ENCODE measurements at places on chromosomes 3 and 15. TPM values are rescaled to one million over a fixed set of nuclear protein-coding genes. Genes with fewer than 3 reads are reported as not detected.

CASR gene
- total RNA-seq = 1.5 TPM

SHC4 gene
- total RNA-seq = not detected

BCHE gene
- 9.2 TPM for total RNA-seq

LRRC31 gene
- total RNA-seq = 0.49 TPM

FBXW12 gene
- total RNA-seq = 0.33 TPM

SLC15A2 gene
- total RNA-seq = 13.2 TPM

TRH gene
- 0.22 TPM for total RNA-seq

DHX30 gene
- 58.4 TPM for total RNA-seq

TRPM1 gene
- not detected for total RNA-seq

CATSPER2 gene
- 10.1 TPM for total RNA-seq

ZNF660 gene
- total RNA-seq = 4.3 TPM

PLA2G4F gene
- not detected for total RNA-seq

- H3K4me3 ChIP-seq = peak overlapping the region; percentile 92
- H3K4me1 ChIP-seq = peaks cover 47% of the 10 kb centered on the region
- no peak for DNase-seq
- no peaks in the 10 kb centered on the region for H3K27me3 ChIP-seq
- H3K36me3 ChIP-seq = no peaks in the 10 kb centered on the region
Observed at GRCh38 chr3:12663401-12663935, 449 bp downstream of the RAF1 start.

DNA sequence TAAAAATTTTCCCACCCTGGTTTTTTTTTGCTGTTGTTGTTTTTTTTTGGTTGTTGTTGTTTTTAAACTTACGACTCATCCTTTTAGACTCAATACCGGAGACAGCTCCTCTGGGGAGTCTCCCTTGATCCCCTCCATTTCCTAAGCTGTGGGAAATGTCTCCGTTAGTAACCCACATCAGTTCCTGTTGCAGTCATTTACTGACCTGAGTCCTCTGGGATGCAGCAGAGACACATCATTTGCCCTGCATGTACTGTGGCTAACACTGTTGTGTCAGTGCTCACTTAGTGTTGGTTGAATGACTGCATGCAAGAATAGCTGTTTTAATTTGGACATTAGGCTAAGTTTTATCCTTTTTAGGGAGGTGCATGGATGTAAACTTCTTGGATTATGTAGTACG, 83.8 kb downstream of the MBNL1 start:
- H3K27me3 ChIP-seq = no peaks in the 10 kb centered on the region
- no peak overlapping the region for H3K4me3 ChIP-seq
- DNase-seq = no peak
- no peak overlapping the region for H3K27ac ChIP-seq

DNA sequence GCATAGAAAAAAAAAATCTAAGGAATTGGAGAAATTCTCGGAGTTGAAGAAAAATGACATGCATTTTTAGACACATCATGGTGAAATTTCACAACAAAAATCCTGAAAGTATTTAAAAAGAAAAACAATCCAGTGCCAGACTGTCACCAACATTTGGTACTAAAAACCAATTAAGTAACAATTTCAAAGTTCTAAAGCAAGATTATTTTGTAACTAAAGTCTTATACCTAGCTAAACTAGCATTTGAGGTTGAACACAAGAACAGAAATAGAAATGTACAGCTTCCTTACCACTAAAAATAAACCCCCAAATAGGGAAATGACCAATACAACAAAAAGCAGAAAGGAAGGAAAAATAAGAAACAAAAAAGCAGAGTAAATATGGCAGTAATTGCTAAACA, 11.9 kb downstream of the TOMM70 start:
- H3K4me3 ChIP-seq = no peak overlapping the region
- no peak overlapping the region for H3K27ac ChIP-seq
- peaks cover 3% of the 10 kb centered on the region for H3K4me1 ChIP-seq
- peaks cover 16% of the 10 kb centered on the region for H3K36me3 ChIP-seq

GRCh38 chr3:64351713-64352638, 126.7 kb upstream of the PRICKLE2 start:
- H3K27ac ChIP-seq = peak overlapping the region; percentile 24
- H3K4me1 ChIP-seq = no peaks in the 10 kb centered on the region
- no peak overlapping the region for H3K4me3 ChIP-seq
- H3K27me3 ChIP-seq = no peaks in the 10 kb centered on the region
- no peaks in the 10 kb centered on the region for H3K36me3 ChIP-seq

GRCh38 chr3:180116658-180117057, 79.9 kb upstream of the PEX5L start:
- no peaks in the 10 kb centered on the region for H3K36me3 ChIP-seq
- DNase-seq = no peak
- H3K4me1 ChIP-seq = no peaks in the 10 kb centered on the region

DNA sequence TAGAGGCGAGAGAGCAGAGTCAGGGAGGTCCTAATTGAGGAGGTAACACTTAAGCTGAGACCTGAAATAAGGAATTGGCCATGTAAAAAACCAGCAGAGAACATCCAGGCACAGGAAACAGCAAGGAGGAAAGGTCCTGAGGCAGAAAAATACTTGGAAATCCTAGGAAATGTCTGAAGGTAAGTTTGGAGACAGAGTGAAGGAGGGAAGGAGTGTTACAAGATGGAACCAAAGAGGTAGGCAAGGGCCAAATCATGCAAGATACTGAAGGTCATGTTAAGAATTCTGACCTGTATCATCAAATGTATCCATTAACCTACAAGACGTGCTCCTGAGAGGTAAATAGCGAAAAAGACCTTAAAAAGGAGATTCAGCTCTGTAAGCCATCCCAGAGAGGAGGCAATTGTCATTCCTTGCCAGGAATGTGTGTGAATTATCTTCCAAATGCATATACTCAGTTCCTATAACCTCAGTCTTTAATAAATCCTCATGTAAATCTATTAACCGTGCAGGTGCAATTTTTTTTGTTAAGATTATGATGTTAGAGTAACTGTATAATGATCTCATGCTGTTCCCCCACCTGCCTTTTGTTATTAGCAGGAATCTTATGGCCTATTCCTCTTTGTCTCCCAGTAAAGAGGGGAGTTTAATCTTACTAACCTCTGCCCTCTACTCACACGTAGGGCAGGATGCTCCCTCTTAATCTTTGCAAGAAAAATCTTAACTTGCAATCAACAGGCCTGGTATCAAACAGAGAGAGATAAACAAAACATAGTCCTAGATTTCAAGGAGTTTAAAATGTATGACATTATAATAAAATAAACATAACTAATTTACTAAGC, 166.9 kb downstream of the ULK4 start:
- DNase-seq = no peak
- H3K27ac ChIP-seq = no peak overlapping the region
- no peak overlapping the region for H3K4me3 ChIP-seq
- no peaks in the 10 kb centered on the region for H3K4me1 ChIP-seq
- H3K36me3 ChIP-seq = no peaks in the 10 kb centered on the region
- no peaks in the 10 kb centered on the region for H3K27me3 ChIP-seq

DNA sequence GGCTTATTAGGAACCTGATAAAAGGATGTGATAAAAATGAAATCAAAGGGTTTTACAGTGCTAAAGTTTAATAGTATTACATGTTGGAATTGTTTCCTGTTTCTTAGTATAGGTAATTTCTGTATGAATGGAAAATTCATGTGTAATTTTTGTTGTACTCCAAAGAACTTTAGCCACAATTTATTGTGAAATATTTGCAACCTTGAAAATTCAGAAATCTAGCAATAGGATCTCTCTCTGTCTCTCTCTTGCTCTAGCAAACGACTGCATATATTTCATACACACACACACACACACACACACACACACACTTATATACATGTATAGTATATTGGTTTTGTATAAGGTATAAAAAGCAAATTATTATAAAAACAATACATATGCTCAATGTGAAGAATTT, 59.6 kb downstream of the PIAS1 start:
- no peaks in the 10 kb centered on the region for H3K36me3 ChIP-seq
- peak overlapping the region; percentile 32 for H3K4me3 ChIP-seq
- DNase-seq = no peak
- H3K27ac ChIP-seq = peak overlapping the region; percentile 40
- H3K27me3 ChIP-seq = no peaks in the 10 kb centered on the region
- peaks cover 64% of the 10 kb centered on the region for H3K4me1 ChIP-seq

DNA sequence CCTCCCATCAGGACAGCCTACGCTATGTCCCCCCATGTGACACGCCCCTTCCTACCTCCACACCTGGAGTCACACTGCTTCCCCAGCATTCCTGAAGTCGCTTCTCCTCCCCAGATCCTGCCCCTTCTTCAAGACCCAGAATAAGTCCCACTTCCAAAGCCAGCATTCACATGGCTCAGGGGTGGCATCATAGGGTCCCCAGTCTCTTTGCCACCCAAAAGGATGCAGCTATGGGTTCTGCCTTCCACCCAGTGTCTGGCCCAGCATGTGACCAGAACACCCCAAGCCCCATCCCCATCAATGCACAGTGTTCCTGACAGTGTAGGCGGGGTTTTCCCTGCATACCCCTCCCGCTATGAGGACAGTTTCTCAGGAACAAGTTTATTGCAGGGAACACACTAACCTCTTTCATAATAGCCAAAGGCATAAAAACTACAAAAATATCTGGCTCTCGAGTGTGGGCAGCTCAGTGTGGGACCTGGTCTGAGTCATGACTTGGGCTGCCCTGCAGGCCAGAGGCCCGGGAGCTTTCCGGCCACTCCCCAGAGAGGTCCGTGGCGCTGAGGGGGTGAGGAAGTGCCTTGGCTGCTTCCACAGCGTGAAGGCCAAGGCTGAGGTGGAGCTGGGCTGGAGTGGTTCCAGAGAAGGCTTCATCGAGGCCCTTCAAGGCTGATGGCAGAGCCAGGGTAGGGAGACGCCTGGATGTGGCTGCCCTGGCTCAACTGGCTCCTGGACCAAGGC, 5.8 kb downstream of the ISLR start:
- H3K27me3 ChIP-seq = no peaks in the 10 kb centered on the region
- peak; percentile 81 for DNase-seq
- H3K36me3 ChIP-seq = no peaks in the 10 kb centered on the region
- peak overlapping the region; percentile 51 for H3K27ac ChIP-seq

GRCh38 chr15:88702983-88703382, 64.2 kb downstream of the ISG20 start:
- no peak overlapping the region for H3K27ac ChIP-seq
- no peaks in the 10 kb centered on the region for H3K36me3 ChIP-seq
- peaks cover 20% of the 10 kb centered on the region for H3K4me1 ChIP-seq
- no peak for DNase-seq
- H3K4me3 ChIP-seq = no peak overlapping the region
- H3K27me3 ChIP-seq = peaks cover 3% of the 10 kb centered on the region

GRCh38 chr3:16723978-16724377, 118.8 kb upstream of the DAZL start:
- no peak for DNase-seq
- H3K4me3 ChIP-seq = no peak overlapping the region
- H3K4me1 ChIP-seq = no peaks in the 10 kb centered on the region
- no peaks in the 10 kb centered on the region for H3K27me3 ChIP-seq

DNA sequence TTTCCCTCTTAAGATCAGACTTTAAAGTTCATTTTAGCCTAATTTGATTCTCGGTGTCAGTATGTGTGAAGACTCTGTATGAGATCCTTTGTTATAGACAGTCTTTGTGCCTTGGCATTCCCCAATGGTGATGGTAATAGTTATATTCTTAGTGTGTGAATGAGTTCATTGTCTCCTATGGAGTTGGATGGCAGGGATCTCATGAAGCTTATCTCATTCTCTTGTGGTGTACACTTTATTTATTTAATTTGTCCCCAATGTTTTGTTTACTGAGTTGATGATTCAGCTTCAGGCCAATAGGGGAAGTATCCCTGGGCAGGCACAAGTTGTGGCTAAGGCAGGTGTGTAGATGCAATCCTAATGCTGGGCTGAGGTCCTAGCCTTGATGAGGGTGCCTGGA, 222.0 kb upstream of the DPPA4 start:
- no peaks in the 10 kb centered on the region for H3K27me3 ChIP-seq
- no peak for DNase-seq
- no peaks in the 10 kb centered on the region for H3K36me3 ChIP-seq
- no peak overlapping the region for H3K4me3 ChIP-seq
- H3K4me1 ChIP-seq = no peaks in the 10 kb centered on the region

DNA sequence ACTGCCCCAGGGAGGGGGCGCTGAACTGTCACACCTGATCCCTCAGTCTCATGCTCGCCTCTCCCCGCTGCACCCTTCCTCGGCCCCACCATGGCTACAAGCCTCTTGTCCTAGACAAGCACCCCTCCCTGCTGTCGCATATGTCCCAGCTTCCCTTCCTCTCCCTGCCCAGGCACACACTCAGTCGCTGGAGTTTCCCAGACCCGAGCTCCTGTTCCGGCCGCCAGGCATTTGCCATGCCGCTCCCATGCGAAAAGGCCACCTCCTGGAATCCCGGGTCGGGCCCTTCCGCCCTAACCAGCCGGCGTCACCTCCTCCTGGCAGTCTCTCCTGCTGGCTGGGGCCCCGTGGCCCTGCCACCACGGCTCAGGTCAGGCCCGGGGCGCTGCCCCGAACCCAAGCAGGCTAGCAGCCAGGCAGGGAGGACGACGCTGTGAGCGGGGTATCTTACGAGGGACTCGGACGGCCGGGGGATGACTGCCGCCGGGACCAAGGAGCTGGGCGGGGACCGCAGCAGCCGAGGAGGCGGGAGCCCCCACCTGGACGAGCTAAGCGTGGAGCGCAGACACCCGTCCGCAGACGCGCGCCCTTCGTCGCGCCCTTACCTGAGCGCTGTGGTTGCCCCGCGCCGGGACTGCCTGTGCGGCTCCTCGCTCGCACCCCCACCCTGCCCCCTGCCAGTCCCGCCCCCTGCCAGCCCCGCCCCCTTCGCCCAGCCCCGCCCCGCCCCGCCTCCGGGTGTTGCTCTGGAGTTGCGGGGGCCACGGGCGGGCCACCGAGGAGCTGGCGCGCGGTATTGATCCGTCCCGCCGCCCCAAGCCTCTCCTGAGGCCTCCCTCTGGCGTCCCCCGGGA, at the start of gene ALS2CL:
Gene ALS2CL, minus strand, starts transcription at position 642 of the 854 bp plus-strand sequence. CDS start 4,239 bp downstream, outside the sequence.
- H3K27me3 ChIP-seq = no peaks in the 10 kb centered on the region
- peaks cover 50% of the 10 kb centered on the region for H3K4me1 ChIP-seq
- no peaks in the 10 kb centered on the region for H3K36me3 ChIP-seq
- peak; percentile 92 for DNase-seq

DNA sequence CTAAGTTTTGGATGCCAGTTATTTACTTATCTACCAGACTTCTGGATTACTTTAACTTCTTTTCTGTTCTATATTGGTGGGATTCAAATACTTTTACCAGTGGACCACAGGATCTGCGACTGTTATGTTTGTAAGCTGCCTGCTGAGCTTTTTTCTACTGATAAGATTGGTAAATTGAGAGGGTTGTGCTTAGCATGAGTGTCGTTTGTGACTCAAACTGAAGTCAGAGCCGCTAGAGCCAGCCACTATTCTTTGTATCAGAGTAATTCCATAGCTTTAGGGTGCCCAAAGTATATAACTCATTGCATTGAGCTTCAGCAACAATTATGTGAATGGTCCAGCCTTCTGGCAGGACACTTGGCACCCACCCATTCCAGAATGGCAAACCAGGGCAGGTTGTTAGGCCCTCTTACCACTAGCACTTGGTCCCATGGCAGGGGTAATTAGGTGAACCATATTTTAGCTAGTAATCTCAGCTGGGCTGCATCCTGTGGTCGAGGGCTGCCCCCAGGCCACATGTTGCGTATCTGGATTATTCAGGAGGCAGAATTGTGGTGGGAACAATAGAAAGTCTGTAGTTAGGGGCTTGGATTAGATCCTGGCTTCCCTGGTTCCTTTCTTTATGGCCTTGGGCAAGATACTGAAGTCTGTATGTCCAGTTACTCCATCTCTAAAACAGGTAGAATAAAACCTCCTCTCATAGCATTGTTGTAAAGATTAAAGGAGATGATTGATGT, 6.0 kb downstream of the PLCL2 start:
- no peak overlapping the region for H3K4me3 ChIP-seq
- DNase-seq = no peak
- peaks cover 58% of the 10 kb centered on the region for H3K4me1 ChIP-seq
- no peak overlapping the region for H3K27ac ChIP-seq
- H3K36me3 ChIP-seq = no peaks in the 10 kb centered on the region

- peaks cover 10% of the 10 kb centered on the region for H3K36me3 ChIP-seq
- DNase-seq = no peak
- no peaks in the 10 kb centered on the region for H3K27me3 ChIP-seq
- no peak overlapping the region for H3K4me3 ChIP-seq
- peak overlapping the region; percentile 36 for H3K27ac ChIP-seq
Observed at GRCh38 chr3:182913889-182914288, 66.4 kb downstream of the DCUN1D1 start.
